ENCODE measurements at places on chromosomes 2 and 18. TPM values are rescaled to one million over a fixed set of nuclear protein-coding genes. Genes with fewer than 3 reads are reported as not detected.

- no peak for DNase-seq
Measured at GRCh38 chr18:9825571-9826073, 60.2 kb upstream of the TXNDC2 start.

DNA sequence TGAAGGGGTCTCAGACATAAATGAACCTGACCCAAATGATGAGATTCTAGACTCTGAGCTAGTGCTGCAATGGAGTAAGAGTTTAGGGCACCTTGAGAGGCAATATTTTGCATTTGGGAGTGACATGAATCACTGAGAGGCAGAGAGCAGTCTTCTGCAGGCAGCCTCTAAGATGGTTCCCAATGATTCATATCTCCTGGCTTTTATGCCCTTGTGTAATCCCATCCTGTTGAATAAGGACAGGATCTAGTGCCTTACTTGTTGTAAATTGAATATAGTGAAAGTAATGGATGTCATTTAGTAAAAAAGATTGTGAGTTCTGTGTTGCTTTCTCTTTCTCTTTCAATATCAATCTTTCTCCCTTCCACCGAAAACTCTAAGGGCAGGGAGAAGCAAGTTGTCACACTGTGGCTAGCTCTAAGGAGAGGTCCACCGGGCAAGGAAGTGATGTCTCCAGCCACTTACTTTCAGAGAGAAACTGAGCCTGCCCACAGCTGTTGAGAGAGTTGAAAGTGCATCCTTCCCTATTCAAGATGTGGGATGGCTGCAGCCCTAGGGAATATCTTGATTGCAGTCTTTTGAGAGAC is 144.7 kb downstream of the TRIB2 start:
- peak; percentile 14 for DNase-seq

- no peak for DNase-seq
Measured at GRCh38 chr2:63975437-63976124, 43.6 kb downstream of the VPS54 start.

DNA sequence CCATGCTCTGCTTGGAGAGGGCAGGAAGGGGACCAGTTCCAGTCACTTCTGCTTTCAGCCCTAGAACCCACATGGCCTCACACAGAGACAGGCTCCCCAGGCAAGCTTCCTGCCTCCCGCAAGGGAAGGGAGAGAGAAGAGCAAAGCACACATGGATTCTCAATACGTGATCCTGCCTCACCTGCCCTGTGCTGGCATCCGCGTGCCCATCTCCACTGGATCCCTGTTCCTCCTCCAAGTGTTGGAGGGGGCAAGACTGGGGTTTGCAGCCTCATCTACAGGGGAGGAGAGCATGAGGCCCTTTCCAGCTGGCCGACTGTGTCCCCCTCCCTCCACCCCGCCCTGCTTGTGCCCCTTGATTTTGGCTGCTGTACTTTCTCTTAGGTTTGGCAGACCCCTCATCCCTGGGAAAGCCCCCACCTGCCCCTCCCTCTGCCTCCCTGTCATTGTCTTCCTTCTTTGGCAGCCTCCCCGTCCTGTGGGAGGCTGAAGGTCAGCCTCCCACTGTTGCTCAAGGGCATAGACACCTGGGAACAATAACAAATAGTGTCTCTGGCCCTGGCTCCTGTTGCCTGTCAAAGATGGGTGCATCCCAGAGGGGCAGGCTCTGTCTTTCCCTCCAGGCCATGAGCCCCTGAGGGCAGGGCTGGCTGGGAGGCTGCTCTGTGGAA is 22.7 kb downstream of the KCNF1 start:
- no peak for DNase-seq

DNA sequence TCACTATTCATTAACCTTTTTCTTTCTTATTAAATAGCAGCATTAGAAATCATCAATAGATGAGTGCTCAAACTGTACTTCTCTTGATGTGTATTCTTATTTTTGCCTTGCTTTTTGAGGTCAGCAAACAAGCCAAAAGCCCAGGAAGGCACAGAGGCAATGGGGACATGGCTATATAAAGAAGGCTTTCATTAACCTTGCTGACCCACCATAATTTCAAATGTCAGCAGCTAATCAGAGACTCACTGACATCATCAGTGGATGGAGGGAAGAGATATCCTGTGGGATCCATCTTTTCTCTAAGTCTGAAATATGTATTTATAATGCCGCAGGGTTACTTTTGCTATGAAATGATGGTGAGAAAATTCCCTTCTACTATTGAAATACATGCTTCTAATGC is 1162.8 kb upstream of the ACVR2A start:
- no peak for DNase-seq

- DNase-seq = no peak
Measured at GRCh38 chr2:159758686-159759085, 39.3 kb downstream of the CD302 start.

DNA sequence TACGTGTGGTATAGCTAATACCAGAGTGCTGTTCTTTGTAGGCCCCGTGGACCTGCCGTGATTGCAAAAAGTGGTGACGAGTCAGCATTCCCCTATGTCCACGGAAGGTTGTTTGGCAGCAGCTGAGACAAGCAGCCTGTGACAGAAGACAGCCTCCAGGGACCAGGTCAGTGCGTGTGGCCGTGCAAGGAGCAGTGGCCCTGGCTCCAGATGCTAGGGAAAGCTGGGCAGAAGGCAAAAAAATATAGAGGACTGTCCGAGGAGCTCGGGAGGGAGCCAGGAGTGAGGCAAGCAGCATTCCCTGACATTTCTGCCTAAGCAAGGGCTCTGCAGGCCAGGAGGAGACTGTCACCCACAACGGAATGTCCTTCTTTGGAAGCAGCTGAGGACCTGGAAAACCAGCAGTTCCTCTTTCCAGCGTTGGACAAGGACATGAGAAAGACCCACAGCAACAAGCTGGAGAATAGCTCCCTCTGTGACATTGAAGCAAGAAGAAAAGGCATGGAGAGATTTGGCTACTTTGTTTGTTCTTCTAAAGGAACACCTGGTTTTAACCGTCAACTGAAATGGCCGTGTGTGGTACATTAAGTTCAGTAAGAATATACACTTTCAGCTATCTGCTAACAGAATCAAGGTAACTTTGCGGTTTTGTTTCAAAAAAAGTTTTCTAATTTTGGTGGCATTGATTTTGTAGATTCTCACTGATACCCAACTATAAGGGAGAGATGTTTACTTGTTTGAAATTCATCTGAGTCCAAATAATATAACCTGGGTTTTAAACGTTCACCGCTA is 58.3 kb downstream of the NPAS2 start:
- no peak for DNase-seq

DNA sequence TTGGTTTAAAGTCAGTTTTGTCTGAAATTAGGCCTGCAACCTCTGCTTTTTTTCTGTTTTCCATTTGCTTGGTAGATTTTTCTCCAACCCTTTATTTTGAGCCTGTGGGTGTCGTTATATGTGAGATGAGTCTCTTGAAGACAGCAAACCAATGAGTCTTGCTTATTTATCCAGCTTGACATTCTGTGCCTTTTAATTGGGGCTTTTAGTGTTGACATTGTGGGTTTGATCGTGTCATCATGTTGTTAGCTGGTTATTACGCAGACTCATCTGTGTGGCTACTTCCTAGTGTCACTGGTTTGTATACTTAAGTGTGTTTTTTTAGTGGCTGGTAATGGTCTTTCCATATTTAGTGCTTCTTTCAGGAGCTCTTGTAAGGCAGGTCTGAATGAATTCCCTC is 18.8 kb downstream of the TMEM87B start:
- DNase-seq = no peak

Gene OXER1
- not detected for total RNA-seq

Gene THSD7B
- not detected for total RNA-seq

Gene SLC9A4
- total RNA-seq = not detected

DNA sequence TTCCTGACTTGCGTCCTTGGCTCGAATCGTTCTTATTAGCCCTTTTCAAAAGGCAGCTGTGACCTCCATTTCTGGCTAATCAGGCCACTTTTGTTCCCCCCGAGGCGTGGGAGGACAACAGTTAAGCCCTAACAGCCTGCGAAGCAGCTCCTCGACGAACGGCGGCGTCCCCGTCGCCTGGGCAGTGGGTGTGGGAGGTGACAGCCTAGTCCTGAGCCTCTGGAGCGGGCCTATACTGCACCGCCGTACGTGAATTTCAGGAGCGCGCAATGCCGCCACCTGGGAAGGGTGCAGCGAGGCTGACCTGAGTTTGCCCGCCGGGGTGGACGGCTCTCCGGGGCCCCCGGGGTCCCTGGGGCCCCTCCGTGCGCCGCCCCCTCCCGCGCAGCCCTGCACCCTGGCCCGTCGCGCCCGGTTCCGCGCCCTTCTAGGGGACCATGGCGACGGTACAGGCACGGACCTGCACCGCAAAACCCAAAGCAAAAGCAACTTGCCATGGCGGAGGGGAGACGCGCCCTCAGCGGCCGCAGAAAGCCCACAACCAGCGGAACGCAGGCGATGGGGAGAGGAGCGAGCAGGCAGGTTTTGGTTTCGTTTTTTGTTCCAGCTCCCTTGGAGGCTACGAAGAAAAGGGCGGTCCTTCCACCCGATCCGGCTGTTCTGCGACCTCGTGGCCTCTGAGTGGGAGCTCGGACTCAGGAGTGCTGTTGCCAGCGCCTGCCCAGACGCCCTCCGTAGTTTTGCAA is at the start of gene RBM43:
Gene RBM43 (minus strand): TSS at position 633 of the 746 bp plus-strand sequence. CDS start 136 bp downstream, at position 497.
- peak; percentile 90 for DNase-seq

GRCh38 chr2:236393581-236393980 is 129.4 kb upstream of the ASB18 start:
- DNase-seq = no peak

DNA sequence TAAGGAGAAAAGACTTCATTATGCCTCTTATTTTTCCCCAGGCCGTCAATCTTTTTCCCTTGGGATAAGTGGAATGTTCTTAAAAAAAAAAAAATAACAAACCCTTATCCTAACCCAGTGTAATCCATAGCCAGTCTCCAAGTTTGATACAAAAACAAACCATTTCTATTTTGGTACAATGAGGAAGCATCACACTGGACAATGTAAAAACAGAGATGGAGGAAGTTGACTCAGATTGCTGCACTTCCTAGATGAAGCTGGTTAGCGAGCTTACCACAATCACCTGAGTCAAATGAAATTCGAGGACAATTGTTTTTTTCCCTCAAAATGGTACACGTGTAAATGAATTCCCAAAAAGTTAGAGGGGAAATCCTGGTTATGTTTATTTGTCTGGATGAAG is 259.7 kb downstream of the TCF4 start:
- peak; percentile 96 for DNase-seq

Gene C2orf92
- 2.3 TPM for total RNA-seq

GRCh38 chr2:169116327-169116726 is 47.0 kb downstream of the DHRS9 start:
- no peak for DNase-seq

DNA sequence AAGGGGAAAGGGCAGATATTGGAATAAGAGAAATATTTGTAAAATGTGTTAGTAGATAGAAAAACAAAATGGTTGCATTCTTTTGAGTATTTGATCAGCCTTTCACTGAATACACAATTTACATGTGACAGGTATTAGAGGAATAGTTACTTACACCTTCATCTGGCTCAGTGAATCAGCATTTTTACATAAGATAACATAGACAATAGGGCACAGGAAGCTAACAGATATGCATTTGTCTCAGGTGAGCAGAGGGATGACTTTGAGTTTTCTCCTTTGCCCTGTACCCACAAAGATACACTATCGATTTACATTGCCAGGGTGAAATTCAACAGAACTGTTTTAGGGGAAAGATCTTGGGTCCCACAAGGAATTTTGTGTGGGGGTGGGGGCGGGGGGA is 373.1 kb upstream of the NETO1 start:
- no peak for DNase-seq

DNA sequence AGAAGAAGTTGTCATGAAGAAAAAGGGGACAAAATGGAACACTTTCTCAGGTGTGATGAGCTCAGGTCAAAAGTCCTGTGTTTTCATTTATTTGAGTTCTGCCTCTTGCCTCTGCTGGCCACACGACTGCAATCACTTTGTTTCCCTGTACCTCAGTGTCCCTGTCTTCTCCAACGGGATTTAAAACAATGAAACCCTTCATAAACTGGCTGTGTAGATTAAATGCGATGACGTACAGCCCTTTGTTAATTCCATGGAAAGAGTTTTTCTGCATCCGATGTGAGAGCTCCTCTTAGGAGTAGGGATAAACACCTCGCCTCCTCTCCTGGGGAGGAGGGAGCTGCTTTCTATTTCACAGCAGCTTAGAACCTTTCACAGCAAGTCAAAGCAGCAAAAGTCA is 51.5 kb upstream of the CNGA3 start:
- DNase-seq = peak; percentile 63

DNA sequence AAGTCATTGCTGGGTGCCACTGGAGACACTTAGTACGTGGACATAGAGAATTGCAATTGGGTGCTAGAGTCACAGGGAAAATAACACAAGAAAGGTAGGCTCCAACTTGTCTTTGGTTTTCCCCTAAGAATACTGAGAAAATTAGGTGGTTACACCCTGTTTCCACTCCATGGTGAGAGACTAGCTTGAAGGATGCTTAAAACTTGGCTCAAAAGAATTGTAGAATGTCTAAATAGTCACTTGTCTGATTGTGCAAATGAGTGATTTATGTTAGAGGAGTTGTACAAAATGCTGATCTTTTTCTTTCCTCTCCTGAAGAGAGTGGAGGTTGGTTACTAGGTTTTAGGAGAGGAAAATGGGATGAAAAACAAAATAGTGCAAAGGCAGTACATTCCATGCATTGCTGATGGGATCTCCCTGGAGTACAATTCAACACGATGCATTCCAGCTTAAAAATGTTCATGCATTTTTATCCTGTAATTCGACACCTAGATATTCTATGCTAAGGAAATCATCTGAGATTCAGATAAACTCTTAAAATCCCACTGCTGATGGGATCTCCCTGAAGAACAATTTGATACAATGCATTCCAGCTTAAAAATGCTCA is 2.2 kb upstream of the SERPINB12 start:
- no peak for DNase-seq

Gene RESP18
- not detected for total RNA-seq

DNA sequence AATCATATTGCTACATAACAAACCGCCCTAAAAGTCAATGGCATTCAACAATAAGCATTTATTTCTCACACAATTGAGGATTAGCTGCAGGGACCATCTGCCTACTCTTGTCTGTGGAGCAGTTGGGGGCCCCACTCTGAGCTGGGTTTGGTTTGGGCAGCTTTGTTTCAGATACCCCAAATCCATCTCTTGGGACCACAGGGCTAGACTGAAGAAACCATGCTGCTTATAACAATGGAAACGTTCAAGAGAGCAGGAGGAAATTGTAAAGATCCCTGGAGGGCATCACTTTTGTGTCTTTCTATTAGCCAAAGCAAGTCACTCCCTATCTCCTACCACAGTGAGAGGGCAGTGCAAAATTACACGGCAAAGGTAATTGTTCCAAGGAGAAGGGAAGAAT is 146.5 kb upstream of the MGAT5 start:
- no peak for DNase-seq

- DNase-seq = no peak
Measured at GRCh38 chr2:230184727-230185578, 34.8 kb downstream of the SP110 start.

DNA sequence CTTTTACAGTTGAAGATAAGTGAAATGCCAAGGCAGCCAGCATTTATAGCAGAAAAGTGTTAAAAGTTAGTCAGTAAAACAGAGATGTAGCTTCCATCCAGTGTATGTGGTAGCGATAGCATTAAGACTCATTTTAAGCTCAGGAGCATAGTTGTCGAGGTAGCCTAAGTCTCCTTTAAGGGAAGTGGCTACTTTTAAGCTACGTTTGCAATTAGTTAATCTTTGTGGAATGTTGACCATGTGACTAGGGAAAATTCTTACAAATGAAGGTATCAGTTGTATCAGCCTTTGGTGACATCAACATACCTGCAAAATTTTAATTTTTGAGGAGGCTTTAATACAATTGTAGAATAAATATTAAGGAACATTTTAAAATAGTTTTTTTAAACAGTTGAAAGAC is 61.9 kb downstream of the LHCGR start:
- DNase-seq = no peak

Gene PTPRN
- total RNA-seq = not detected
